OCI-M1 (cell line): ENCODE measurements at places on chromosomes 13 and 19.

DNA sequence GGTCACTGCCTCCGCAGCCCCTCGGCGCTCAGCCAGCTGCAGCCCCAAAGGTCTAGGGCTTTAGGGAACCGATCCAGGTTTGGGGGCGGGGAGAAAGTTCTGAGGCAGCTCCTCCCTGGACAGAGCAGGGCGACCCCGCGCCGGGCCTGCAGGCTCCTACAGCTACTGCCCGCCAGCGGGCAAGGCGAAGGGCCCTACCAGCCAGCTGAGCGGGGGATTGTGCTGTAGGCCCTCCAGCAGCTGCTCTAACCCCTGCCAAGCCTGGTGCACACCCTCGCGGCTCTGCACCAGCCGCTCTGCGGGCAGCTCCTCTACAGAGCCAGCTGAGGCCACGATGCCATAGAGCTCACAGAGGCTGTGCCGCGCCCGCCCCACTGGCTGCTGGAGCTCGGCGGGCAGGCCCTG, 14.0 kb downstream of the PLIN4 start:
- no peak for DNase-seq

GRCh38 chr13:41652735-41653361, 195.5 kb downstream of the RGCC start:
- peak; percentile 54 for DNase-seq

GRCh38 chr13:36979361-36980050, 19.6 kb downstream of the ALG5 start:
- no peak for DNase-seq

DNA sequence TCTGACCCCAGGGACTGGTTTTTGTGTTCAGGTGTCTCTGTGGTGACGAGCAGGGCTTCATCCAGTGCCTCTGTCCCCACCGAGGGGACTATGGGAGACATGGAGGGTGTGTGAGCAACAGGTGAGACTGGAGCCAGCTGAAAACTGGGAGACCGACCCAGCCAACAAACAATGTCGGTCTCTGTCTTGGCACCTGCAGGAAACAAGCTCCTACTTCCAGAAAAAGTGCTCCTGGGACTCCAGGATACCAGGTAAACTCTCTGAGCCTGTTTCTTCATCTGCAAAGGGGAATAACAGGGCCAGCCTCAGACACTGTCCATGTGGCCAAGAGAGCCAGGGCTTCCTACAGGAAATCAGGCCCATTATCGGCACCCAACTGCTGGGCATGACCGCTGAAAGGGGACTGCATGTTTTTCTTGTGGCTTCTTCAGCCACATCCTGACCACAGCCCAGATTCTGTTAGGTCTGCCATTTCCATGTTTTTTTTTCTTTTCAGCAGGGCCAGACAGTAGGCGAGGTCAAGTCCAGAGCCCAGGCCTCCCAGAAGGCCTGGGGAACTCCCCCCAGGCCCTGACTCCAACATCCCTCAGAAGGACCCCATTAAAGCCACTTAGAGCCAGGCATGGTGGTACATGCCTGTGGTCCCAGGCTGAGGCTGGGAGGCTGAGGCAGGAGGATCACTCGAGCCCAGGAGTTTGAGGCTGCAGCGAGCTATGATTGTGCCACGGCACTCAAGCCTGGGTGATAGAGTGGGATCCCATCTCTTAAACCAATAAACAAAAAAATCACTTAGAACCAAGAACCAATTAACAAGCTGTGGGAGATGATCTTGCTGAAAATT, 836 bp upstream of the BST2 start:
- DNase-seq, result peak; percentile 90

DNA sequence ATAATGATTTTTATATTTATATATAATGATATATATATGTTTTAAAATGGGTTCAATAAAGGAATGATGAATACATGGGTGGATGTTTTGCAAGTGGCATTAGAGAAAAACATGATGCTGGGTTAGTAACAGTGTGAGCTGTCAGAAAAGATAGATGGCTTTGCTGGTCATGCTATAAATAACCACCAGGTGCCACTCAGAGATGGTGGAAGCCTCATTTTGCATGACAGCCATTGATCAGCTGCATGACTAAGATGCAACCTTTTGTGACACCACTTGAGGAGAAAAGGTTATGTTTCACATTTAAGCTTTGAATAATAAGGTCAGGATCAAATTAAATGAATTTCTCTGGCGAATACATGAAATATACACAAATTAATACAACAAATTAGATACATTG, 737.7 kb downstream of the PCDH9 start:
- DNase-seq, result peak; percentile 13

GRCh38 chr19:40387155-40387554, 2.8 kb downstream of the HIPK4 start:
- no peak for DNase-seq

- no peak for DNase-seq
Measured at GRCh38 chr13:54614726-54615125, 1586.1 kb downstream of the OLFM4 start.

DNA sequence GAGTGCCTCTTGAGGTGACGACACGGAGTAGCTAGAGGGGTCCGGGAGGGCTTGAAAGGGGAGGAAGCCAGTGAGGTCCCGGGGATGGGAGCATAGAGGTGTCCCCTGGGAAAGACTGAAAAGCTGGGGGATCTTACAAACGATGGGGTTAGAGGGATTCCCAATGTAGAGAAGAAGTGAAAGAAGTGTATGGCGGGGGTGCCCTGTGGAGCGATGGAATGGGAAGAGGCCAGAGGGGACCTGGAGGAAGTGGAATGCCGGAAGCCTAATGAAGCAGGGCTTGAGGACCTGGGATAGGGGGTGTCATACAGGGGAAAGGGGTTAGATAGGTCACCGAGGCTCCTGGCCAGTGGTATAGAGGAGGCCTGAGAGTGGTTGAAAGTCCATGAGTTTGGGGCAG, 580 bp downstream of the AP2A1 start:
- peak; percentile 58 for DNase-seq

GRCh38 chr13:111853721-111854120, 213.2 kb upstream of the SOX1 start:
- no peak for DNase-seq

DNA sequence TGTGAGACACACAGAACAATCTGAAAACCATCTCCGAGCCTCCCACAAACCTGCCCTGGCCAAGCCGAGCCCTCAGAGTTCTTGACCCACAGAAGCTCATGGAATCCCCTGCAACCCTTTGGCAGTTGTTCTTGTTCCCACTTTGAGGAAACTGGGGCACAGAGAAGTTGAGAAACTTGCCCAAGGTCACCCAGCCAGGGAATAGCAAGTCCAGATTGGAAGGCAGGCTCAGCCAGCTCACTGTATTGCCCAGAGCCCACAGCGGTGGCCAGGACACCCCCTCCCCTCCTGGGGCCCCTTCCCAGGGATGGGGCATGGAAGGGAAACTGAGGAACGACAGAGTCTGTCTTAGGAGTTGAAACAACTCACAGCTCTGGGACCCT, 1.8 kb downstream of the ZSWIM4 start:
- DNase-seq, result no peak

DNA sequence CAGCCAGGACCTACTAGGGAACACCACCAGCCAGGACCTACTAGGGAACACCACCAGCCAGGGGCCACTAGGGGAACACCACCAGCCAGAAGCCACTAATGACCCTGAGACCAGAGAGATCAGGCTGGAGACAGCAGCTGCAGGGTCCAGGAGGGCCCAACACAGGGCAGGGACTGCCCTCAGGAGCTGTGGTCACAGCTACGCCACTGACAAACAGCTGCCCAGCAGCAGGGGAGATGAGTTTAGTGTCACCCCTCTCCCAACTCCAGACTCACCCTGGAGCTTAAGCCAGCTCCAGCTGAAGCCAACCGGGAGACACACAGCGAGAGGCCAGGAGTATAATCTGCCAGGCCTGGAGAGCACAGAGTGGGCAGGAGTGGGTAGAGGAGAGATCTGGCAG, 25.7 kb downstream of the TUBGCP3 start:
- DNase-seq, result no peak

- DNase-seq, result peak; percentile 71
Measured at GRCh38 chr13:100694722-100695508, 20.3 kb upstream of the TMTC4 start.

DNA sequence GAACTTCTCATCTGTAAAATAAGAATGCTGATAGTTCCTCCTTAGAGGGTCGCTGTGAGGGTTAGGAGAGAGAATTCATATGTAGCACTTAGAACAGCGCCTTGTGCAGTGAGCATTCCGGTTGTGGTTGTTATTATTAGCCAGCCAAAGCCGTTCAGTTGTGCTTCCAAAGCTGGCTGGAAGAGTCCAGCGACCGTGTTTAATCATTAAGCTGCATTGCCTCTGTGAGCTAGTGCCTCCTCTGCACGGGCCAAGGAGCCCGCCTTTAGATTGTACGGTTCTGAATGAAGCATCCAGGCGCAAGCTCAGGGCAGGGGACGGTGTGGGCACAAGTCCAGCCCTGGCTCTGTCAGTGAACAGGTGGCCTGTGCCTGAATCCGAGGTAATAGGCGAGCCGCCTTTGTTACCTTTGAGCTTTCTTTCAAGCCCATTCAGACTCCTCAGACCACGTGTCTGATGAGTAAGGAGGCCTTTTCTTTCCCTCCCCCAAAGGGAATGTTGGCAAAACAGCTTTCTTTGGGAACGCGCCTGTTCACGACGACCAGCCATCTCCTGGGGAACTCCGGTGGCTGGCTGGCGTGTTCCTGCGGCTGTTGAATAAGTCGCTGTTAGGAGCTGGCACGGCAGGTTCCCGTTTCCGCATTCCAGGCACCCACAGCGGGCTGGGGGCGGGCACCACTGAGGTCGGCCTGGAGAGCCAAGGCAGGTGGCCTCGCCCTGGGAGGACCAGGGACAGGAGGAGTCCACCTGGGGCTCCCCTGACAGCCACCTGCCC, 25.1 kb downstream of the SIPA1L3 start:
- no peak for DNase-seq

- peak; percentile 22 for DNase-seq
Measured at GRCh38 chr13:73957889-73958288, 176.3 kb downstream of the KLF12 start.

GRCh38 chr13:40613192-40613818, 53.1 kb downstream of the FOXO1 start:
- DNase-seq, result peak; percentile 17
